ENCODE measurements at places on chromosomes 2 and 18.
A peak's percentile ranks its signal among the peaks of the same experiment; 100 is the strongest.

DNA sequence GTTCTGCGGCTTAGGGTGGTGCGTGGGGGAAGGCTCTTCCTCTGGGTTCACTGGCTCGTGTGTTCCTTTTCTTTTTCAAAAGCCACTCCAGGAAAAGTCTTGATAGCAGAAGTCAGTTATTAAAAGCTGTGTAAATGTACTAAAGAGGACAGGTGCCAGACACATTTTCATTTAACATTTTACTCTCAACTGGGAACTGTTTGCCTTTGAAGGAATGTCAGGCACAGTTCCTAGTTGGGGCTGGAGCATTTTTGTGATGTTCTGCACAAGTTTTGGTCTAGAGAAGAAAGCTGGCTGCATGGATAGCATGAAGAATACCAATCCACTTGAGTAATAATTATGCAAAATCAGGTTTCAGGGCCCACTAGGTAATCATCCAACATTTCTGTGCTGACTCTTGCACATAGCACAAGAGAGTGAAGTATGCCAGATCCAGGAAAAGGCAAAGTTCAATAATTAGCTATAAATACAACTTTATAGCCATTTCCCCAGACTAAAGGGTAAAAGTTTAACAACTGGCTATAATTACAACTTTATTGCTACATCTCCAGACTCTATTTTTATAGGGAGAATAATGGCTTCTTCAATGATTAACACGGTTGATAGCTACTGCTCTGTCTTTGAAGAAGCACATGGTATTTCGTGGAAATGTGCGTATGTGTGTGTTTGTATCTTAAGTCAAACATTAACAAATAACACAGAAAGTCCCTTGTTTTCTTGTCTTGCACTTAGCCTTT is 16.2 kb downstream of the SCYGR8 start:
- no peak for DNase-seq

GRCh38 chr2:219907011-219907365 is 279.6 kb downstream of the SLC4A3 start:
- no peak for DNase-seq

- DNase-seq = no peak
Observed at GRCh38 chr2:108074150-108074549, 87.8 kb downstream of the SLC5A7 start.

GRCh38 chr2:20227894-20228505 is 3.1 kb upstream of the SDC1 start:
- no peak for DNase-seq

DNA sequence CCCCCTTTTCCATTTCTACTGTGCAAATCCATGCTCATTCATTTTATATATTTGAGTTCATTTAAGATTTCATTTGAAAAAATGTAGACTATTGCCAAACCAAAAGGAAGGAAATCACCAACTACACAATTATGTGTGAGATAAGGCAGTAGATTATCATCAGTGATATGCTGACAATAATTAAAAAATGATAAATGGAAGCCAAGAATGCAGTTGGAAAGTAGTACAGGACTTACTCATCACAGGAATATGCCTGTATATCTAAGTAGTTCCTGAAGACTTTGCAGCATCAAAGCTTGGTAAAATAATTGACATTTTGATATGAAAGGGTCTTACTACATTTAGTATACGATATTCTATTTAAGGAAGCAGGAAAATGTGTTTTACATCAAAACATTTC is 166.1 kb upstream of the OTX1 start:
- DNase-seq = no peak

GRCh38 chr2:62334009-62334408 is 138.1 kb downstream of the B3GNT2 start:
- no peak for DNase-seq

DNA sequence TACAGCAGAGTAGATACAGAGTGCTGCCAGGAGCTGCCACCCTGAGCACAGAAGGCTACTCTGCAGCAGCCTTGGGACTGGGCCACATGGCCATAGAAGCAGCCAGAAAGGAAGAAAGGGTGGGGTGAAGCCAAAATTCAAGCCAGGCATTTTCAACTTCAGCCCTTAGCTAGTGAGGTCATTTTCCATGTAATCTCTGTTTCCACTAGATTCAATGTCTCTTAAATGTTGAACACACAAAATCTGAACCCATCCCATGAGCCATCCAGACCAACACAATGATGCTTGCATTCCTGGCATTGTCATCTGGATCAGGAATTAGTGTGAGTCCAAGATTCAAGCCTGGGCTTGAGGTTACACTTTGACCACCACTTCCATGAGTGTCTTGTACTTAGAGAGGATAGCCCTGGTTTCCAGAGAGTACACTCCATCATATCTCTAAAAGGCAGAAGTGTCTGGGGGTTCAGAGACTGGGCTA is 243.6 kb downstream of the OSR1 start:
- peak; percentile 55 for DNase-seq

- no peak for DNase-seq
Observed at GRCh38 chr2:147542351-147542750, 302.5 kb upstream of the ACVR2A start.

DNA sequence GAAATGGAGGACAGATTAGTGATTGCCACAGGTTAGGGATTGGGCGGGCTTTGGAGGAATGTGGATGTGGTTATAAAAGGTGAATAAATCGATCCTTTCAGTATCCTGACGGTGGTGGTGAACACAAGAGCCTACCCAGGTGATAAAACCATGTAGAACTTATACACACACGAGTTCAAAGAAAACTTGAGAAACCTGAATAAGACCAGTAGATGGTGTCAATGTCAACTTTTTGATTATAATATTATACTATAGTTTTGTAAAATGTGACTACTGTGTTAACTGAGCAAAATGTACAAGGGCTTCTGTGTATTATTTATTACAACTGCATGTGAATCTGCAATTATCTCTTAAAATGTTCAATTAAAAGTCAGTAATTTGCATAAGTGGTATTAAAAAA is 136.3 kb downstream of the ERBB4 start:
- no peak for DNase-seq
